Kidney capillary endothelial cell (primary cell): ENCODE measurements at places on chromosomes 13 and 19.

- DNase-seq, result no peak
These were observed 306.4 kb upstream of the ARGLU1 start for GRCh38 chr13:106874323-106874722.

GRCh38 chr13:77329911-77330584, 3.2 kb upstream of the MYCBP2 start:
- DNase-seq, result peak; percentile 69

- DNase-seq, result no peak
These were observed 332.0 kb downstream of the IRS2 start for GRCh38 chr13:109454167-109454917.

GRCh38 chr13:82749551-82749950, 1132.7 kb downstream of the SLITRK1 start:
- no peak for DNase-seq

GRCh38 chr13:51770681-51771417, 33.1 kb downstream of the DHRS12 start:
- no peak for DNase-seq

DNA sequence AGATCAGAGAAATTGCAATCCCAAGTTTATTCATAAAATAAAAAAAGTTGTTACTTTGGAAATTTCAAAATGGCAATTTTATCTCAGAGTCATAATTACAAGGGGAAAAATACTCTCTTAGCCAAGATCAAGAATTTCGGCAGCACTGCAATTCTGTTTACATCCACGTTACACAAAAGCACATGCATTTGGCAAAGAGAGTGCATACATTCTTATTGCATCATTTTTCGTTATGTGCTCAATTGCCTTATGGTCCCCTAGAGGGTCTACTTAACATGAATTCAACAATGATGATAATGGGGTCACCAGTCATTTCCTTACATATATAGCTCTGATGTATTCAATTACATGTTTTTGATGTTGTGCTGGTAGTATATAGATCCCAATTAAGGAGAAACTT, 498.0 kb downstream of the DIAPH3 start:
- no peak for DNase-seq

DNA sequence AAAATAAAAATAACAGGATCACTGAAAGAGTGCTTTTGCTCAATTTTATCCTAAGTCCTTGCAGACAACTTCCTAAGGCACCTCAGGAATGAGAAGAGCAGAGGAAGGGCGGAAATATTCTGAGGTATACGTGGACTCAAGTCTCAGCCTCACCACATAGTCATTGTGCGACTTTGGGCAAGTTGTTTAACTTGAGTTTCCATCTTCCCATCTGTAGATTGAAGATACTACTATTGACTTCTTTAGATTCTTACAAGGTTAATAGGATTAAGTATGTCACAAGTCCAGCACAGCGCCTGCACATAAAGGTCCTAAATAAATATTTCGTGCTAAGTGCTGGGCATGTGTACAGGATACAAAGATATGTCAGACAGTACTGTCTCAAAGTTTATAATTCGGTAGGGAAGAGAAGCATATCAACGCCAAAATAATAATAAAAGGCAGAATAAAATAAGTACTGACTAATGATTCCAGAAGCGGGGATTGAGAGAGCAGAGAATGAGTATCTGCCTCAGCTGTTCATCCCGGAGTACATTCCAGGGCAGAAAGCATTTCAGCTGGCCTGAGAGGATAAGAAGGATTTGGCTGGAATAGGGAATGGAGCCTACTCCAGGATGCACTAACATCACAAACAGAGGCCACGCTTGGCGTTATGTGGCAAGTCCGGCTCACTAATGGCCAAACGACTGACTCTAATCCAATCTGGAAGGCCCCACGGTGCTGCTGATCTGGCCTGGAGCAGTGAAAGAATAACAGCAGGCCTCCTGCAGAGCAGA, 139.7 kb downstream of the FLT1 start:
- DNase-seq, result no peak

DNA sequence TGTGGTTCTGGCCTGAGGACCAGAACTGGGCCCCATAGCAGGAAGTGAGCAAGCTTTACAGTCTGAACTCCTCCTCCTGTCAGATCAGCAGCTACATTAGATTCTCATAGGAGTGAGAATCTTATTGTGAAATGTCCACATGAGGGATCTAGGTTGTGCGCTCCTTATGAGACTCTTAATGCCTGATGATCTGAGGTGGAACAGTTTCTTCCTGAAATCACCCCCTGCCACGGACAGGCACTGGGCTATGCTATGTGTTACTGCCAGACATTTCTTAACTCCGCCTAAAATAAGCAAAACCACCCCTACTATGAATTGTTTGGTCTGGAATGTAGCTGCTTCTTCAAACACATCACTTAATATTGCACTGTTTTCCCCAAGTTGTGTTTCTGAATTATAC, 4.6 kb downstream of the FBXL3 start:
- no peak for DNase-seq

DNA sequence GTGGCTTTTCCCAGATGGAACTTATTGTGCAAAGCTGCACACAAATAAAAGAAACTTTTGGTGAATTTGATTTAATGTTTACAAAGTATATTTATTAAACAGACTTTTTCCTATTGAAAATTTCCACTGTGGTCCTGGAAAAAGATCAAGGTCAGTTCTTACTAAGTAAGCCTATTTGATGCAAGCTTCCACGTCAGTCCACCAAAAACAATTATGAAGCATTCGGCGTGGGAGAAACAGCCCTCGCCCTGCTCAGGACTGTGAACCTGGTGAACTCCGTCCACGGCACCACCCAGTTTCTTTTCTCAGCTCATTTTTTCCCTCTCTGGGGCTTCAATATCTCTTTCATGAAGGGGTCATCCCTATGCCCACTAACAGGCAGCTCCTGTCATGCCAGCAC, 149.8 kb downstream of the EFNB2 start:
- no peak for DNase-seq

DNA sequence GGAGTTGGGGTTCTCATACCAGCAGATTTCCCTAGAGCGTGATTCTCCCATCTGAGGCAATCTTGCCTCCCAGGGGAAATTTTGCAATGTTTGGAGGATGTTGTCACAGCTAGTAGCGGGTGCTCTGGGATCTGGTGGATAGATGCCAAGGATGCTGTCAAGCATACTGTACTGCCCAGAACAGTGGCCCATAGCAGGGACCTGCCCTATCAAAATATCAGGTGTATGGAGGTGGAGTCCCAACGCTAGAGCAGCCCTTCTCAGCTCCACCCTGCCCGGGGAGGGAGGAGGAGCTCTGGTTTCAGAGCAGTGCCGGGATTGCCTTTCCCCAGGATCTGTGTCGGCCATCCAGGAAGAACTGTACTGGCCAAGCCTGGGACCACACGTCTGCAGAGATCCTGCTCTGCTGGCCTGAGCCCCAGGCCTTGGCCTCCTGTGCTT, 10.9 kb upstream of the QTRT1 start:
- no peak for DNase-seq

DNA sequence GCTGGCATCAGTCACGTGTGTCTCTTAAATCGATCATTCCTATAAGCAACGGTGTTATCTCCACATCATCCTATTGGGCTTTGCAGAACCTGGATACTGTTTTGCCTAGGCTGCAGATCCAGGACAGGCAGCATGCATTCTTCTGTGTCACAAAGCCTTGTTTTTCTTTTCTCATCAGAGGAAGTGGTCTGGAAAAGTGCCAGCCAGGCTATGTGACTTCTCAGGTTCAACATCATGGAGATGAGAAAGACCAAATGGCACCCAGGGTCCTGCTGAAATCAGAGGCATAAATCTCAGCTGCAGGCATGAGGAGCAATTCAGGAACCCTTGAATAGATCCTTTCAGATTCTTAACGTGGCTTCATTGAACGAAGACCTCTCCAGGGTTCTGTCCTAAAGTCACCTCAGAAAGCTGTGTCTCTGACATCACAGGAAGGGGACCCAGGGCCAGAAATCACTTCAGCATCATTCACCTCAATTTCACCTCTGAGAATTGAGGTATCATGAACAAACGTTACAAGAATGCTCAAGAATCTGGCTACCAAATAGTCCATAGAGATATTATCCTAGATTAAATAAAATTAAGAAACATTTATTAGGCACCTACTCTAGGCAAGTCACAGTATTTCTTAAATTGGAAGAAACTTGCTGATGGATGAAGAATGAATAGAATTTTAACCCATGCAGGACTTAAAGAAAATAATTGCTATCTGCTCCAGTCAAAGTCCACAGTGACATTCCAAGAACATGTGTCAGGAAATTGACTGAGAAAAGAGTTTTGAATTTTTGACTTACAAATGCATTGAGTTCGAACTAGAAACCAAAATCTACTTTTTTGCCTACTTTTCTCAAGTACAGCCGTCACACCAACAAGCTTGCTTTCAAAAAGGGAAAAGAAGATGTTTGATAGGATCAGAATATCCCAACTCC, 124.1 kb downstream of the COG6 start:
- DNase-seq, result no peak

- no peak for DNase-seq
These were observed 2033.0 kb upstream of the PCDH20 start for GRCh38 chr13:63448692-63449091.

DNA sequence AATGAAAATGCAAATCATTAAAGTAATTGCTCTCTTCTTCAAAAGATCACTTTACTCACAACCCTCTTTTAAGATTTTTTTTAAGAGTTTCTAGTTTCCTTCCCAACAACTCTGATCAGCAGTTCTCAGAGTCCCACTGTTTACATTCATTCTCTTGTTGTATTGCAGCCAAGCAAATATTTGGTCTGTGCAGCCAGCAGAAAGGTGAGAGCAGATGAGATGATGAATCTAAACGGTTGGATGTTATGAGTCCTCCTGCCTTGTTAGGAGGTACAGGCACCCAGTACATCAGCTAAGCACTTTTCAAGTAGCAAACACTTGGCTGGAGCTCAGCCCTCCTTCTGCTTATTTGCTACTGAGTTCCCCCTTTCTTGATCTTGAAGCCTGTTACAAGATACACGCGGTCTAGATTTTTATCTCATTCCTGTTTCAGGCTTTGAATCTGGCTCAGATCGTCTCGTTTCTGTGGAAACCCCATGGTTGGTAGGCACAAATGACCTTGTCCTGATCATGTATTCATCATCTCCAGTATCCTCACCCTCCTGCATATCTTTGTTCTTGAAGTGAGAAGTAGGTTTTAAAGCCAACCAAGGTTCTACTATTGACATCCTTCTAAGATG, 300.7 kb downstream of the DCT start:
- no peak for DNase-seq

- no peak for DNase-seq
These were observed 727 bp downstream of the CD37 start for GRCh38 chr19:49335784-49336481.

- peak; percentile 55 for DNase-seq
These were observed 7.4 kb upstream of the SLITRK6 start for GRCh38 chr13:85806553-85807175.

- no peak for DNase-seq
These were observed 48.4 kb upstream of the UFM1 start for GRCh38 chr13:38301236-38301635.

- DNase-seq, result peak; percentile 65
These were observed 13.3 kb upstream of the ZNF57 start for GRCh38 chr19:2887391-2887914.

DNA sequence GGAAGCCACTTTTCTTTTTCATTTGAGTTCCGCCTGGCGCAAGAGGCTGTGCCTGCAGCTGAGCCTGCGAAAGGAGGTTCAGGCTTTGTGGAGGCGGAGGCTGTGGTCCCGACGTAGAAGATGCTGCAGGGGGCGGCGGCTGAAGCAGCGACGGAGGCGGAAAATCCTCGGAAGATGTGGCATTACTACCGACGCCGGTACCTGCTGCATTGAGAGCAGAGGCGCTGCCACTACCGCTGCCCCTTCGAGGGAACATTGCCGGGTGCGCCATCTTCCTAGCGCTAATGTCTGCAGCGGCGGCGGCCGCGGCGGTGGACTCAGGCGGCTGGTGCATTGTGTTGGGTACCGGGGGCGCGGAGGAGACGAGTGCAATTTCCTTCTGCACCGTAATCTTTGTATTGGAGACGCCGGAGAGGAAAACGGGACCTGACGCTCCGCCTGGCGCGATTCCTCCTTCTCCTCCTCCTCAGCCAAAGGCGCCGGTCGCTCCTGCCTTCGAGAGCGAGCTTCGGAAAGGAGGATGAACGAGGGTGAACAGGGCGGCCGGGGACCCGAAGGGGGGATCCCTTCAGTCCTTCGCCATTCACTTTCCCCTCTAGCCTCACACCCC, at the start of gene TSC22D1:
TSC22D1 (minus strand) TSS at position 590 of the 610 bp plus-strand sequence; CDS start at position 334, 256 bp downstream.
- peak; percentile 21 for DNase-seq

DNA sequence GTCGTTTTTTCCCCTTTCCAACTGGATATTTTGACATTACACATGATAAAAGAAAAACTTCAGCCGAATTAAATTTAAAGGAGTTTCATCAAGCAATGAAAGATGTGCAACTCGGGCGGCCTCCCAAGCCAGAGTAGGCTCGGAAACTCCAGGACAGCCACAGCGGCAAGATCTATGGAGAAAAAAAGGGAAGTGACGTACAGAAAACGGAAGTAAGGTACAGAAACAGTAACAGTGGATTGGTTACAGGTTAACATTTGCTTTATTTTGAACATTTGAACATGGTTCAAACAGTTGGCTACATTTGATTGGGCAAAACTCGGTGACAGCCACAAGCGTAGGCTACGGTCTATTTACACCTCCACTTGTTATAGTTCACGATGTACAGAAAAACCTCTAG, 30.5 kb upstream of the FAM124A start:
- DNase-seq, result no peak

DNA sequence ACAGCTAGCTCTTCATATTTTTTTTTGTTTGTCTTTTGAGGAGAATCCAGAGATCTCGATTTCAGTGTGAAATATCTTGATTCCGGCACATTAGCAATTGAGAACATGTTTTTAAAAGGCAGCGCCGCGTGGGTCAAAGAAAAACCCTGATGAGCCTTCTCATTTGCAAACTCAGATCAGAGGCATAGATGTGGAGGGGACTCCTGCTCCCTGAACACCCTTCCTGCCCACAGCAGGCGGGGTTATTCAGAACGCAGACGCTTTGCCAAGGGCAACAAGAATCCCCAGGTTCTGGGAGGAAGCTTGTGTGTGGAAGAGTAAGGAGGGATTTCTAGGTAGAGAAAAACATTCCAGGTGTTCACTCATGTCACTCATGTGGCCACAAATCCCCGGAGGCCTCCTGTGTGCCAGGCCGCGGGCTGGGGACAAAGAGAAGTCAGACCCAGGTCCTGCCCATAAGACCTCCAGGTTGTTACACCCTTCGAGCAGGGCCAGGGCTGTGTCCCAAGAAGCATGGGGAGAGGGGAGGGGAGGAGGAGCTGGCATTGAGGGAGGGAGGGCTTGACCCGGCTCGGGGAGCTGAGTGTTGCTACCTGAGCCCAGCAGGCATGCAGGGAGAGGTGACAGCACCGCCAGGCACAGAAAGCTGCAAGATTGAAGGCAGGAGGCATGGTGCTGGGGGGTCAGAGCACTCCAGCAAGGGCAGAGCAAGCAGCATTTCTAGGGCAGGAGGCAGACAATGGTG, 15.9 kb upstream of the IGLON5 start:
- no peak for DNase-seq

DNA sequence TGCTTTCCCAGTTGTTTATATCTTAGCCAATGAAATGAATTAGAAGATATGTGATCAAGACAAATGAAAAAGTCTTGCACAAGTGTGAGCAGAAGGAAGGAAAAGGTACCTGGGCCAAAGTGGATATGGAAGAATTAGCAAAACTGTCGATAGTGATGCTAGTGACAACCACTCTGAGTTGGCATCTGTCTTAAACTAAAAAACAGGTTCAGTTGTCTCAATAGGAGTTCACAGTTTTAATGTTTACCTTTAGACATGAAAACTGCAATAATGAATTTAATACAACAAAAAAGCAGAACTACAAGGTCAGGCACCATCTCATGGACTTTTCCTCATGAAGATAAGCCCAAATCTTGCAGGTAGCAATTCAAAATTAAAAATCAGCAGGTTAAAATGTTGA, 688.5 kb downstream of the EFNB2 start:
- DNase-seq, result no peak

- DNase-seq, result no peak
These were observed 363.6 kb upstream of the NBEA start for GRCh38 chr13:34578471-34578870.
